NCI-H460 (cell line): ENCODE measurements at places on chromosomes 7 and 10.

- no peak for DNase-seq
These were observed 27.8 kb upstream of the CDHR3 start for GRCh38 chr7:105935250-105935649.

GRCh38 chr7:50276483-50276882, 28.0 kb upstream of the IKZF1 start:
- DNase-seq = no peak

GRCh38 chr7:88431882-88432281, 125.2 kb upstream of the STEAP4 start:
- no peak for DNase-seq

DNA sequence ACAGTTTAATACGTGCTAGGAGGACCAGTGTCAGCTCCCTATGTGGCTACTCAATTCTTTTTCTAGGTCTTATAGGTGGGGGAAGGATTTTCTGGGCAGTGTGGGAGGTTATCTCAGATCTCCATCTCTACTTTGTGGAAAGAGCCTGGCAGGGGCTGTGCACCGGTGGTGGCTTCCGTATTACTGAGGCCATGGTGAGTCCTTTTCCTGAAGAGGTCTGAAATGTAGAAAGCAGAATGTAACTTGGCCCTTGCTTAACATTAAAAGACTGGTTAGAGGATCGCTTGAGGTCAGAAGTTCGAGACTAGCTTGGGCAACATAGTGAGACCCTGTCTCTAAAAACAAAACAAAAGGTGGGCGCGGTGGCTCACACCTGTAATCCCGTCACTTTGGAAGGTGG, 2.7 kb upstream of the TPST1 start:
- no peak for DNase-seq

- DNase-seq = no peak
These were observed 158.8 kb downstream of the CAMK1D start for GRCh38 chr10:12508165-12508564.

DNA sequence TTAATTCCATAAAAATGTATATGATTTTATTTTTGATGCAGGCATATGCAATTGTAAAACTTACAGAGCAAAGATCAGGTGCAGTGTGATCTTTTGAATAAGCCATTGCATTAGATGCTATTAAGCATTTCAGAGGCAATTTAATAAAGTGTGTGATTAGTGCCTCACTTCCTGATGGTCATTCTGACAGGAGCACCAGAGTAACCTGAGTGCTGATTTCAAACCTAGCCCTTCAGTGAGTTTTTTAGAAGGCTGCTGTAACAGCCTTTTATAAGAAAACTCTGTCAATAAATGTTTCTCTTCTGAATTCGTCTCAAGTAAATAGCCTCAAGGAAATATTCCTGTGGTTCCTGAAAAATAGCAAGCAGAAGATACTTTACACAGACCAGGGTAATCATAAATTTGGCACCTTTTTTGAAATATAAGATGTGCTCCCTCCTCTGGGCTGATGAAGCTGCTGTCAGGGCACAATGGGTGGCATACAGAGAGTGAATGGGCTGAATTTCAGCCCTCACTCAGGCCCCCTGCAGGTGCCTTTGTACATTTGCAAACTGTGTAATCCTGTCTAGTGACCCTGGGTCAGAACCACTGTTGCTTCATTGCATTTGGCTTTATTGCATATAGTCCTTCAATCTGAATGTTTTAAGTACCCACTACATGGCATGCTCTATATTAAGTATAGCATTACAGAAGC, 193.7 kb upstream of the CSTF2T start:
- DNase-seq = no peak

- DNase-seq = no peak
These were observed 117.2 kb upstream of the RSU1 start for GRCh38 chr10:16934461-16934860.

DNA sequence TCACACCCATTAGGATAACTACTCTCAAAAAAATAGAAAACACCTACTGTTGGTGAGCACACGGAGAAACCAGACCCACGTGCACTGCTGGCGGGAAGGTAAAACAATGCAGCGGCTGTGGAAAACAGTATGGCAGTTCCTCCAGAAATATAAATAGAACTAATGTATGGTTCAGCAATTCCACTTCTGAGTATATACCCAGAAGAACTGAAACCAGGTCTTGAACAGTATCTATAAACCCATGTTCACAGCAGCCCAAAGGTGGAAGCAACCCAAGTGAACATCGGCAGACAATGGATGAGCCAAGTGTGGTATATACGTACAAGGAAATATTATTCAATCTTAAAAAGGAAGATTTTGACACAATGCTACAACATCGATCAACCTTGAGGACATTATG, 164.7 kb downstream of the ZMYND11 start:
- DNase-seq = no peak

- no peak for DNase-seq
These were observed 75.2 kb upstream of the INHBA start for GRCh38 chr7:41777894-41778596.

GRCh38 chr7:2166625-2167280, 66.0 kb downstream of the MAD1L1 start:
- DNase-seq = no peak

DNA sequence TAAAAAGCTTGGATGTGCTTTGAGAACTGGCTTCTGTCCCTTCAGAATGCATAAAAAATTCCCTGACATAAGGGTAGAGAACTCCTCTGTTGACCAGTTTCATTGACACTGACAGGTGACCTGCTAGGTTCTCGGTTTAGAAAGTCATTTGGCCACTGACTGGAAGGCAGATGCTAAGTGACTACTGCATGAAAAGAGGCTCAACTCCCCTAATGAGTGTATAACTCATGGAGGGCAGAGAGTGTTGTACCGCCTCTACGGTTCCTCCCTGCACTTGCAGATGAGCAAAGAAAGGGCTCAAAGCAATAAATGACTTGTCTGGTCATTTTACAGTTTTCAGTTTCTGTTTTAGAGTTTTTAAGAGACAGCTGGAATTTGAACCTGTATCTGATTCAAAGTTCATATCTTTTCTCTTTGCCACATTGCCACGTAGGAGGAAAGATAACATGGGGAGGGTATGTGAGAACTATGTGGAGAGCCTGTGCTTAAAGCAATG, 2.9 kb upstream of the FGL2 start:
- DNase-seq = no peak

DNA sequence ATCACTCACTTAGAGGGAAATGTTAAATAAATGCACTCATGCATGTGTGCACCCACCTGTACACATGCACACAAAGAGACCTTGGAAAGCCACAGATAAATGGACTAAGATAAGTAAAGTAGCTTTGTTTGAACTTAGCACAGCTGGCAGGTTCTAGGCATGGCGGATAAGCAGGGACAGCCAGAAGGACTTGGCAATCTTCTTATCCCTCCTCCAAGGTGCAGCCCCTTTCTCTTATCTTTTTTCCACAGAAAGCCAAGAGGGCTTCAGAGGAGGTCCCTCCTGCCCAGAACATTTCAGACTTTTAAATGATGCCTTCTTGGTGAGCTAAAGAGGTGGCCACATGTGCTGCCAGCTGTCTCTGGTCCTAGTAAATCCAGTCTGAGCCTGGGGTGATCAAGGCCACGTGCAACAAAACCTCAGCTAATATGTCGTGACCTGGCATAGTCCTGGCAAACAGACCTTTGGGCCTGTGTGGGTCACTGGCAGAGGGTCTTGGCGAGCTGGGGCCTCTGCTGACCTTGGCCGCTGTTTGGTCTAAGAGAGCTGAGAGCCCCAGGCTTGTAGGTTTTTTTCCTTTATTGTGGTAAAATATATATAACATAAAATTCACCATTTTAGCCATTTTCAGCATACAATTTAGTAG, 43.2 kb upstream of the SLC35B4 start:
- no peak for DNase-seq

DNA sequence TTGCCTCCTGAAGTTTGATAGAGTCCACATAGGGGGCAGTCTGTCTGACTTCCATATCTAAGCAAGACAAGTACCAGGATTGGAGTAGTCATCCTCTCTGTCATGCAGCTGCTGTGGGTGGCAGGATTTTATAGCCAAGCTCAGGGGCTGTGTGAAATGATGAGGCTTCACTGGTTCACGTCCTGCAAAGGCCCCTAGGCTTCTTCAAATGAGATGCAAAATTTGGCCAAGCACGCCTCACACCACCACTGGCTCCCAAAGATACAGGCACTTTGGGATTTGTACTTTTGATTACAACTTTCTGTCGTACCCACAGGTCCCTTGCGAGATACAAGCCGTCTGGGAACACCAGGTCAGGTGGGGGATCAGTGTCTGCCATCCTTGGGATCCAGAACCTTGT, 67.1 kb downstream of the WDFY4 start:
- no peak for DNase-seq

- no peak for DNase-seq
These were observed 8.0 kb downstream of the POLM start for GRCh38 chr7:44074349-44074695.

DNA sequence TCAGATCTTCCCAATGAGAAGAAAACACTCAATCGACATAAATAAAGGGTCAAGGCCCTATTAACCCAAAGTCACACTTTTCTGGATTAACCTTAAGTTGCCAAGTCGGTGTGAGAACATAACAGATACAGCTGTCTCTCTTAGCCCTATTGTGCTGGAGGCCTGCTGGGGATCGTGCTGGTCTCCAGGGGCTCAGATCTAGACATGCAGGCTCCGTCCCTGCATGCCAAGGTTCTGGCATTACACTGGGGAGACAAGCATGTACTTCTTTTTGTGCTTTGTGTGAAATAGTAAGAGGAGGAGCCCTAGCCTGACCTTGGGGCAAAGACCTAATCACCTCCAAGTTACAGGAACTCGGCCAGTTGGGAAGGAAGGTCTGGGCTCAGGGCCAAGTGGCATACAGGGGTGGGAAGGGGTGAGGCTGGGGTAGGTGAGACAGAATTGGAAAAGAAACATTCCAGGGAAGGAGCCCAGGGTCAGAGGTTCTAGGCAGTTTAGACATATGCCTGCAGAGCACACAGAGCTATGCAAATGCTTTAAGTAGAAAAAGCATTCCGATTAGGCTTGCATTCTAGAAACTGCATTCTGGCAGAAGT, 216.4 kb downstream of the HECW1 start:
- DNase-seq = no peak

DNA sequence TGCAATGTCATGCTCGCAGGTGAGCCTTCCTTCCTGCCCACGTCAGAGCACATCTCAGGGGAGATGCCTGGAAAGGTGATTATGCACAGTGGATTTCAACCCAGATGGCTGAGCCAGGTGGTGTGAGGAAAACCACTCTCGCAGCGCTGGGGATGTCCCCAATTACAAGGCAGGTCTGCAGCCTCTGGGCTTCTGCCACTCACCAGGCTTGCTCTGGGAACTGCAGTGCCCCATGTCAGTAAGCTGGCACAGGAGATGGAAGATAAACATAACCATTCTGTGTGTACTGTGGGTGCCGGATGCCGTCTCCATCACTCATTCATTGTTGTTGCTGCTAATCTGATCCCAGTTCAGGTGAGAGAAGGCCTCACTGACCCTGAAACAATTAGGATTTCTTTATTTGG, 222.9 kb upstream of the PITRM1 start:
- no peak for DNase-seq

DNA sequence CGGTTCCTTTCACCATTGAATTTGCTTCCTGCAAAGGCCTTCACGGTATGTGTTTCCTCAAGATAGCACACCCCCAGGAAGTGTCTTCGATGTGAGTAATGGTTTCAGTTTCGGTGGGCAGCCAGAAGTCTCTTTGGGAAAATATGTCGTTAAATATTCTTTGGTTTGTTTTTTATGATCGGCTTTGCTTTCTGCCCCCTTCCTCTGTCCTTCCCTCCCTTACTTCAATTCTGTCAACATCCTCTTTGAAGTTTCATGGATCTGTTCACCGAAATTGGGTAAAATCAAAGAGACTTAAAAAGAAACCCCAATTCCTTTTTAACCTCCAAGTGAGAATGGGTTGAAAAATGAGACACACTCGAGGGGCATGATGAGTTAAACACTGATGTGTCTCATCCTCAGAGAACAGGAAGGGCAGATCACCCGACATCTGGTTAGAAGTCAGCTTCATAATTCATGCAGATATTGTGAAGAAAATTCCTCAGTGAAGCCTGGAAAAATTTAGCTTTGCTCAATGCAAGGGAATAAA, 170.8 kb upstream of the HABP2 start:
- DNase-seq = no peak

DNA sequence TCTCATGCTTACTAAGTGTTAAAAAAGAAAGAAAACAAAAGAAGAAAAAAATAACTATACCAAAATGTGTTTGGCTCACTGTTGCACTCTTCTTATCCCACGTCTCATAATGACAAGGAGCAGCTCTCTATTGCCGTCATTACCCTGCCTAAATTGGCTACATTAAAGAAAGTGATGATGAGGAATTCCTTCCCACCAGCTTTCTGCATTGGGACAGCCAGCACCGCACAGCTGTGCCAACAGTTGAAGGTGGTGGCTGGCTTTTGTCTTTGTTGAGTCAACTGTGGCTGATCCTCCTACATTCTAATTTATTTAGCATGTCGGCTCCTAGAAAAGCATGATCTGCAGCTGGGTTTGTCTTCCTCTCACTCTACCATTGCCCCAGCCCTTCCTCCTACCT, 751.8 kb downstream of the KCNMA1 start:
- no peak for DNase-seq

DNA sequence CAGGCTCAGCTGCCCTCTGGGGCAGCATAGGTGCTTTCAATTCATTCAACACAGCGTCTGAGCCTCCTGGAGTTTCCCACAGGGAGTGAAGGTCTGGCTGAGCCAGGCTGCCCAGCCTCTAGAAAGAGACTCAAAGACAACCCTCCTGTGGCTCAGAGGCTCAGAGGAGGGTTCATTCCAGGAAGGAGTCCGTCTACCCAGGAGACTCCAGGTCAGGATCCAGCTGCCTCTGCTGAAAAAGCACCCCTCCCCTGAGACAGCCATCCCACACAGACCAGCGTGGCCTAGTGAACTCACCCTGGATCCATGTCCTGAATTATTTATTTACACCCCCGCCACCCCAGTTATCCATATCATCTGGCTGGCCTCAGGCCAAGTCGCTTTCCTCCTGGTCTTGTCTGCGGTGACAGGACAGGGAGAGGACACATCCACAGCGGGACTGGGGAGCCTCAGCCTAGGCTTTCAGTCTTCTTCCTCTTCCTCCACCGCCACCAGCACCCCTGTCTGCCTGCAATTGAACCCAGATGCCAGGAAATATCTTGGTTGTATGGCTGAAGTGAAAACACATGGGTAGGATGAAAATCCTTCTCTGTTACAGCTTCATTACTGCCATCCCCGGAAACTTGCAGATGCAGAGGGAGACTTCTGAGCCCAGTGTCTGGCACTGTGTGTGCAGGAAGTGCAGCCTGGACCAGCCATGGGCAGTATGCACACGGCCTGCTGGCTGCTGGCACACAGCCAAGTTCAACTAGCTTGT, 44.0 kb upstream of the COL13A1 start:
- DNase-seq = no peak

GRCh38 chr10:95333997-95334804, 43.4 kb upstream of the PDLIM1 start:
- DNase-seq = peak; percentile 24

DNA sequence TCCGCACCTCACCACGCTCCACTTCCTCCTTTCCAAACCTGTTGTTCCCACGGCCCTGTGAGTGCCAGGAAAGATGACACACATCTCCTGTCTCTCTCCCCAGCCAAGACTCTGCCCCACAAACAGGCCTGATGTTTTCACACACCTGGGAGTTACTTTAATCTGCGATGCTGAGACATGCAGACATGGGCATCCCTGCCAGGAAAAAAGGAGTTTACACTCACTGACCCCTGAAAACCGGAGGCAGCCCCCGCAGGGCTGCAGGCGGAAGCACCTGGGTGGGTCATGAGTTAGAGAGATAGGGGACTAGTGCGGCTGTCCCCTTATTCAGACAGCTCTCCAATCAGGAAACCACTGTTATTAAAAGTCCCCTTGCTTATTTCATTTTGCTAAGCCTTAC, 106.4 kb upstream of the CARD11 start:
- DNase-seq = no peak
